ENCODE measurements at places on chromosomes 3 and 15. TPM values are rescaled to one million over a fixed set of nuclear protein-coding genes. Genes with fewer than 3 reads are reported as not detected.

Gene DPPA2
- total RNA-seq = not detected

Gene SOX2
- total RNA-seq = 0.56 TPM

Gene SYNPR
- 5.3 TPM for total RNA-seq

Gene FGF7
- total RNA-seq = 37.1 TPM

DNA sequence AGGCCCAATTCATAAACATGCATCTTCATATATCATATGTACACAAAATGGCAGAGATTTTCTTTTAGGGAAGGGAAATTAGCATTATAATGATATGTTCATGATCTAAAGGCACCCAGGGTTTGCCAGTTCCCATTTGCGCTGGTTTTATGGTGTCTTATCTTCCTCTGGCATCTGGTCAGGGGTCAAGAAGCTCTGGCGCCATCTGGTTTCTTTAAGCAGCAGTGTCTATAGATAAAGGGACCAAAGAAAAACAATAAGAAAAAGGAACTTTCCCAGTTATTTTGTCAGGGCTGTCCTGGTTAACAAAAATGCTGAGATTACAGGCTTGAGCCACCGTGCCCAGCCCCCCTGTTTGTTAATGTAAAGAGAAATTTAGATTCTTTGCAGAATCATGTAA, 3.3 kb upstream of the DCP1A start:
- DNase-seq = no peak

DNA sequence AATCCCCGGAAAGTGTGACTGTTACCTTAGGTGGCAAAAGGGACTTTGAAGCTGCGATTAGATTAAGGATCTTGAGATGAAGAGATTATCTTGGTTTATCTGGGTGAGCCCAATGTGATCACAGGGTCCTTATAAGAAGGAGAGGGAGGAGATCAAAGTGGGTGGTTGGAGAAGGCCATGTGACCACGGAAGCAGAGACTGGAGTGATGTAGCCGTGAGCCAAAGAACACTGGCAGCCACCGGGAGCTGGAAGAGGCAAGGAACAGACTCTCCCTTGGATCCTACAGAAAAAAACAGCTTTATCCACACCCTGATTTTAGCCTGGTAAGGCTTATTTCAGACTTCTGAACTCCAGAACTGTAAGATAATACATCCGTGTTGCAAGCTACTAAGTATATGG, 29.9 kb downstream of the CRABP1 start:
- no peak for DNase-seq

- no peak for DNase-seq
These were observed 878.5 kb downstream of the PLOD2 start for GRCh38 chr3:145282505-145282904.

Data from left cardiac atrium (tissue), 4 donors.